Stomach (tissue), 19 donors: ENCODE measurements at places on chromosomes 12 and 14. TPM values are rescaled to one million over a fixed set of nuclear protein-coding genes. Genes with fewer than 3 reads are reported as not detected.
A peak's percentile ranks its signal among the peaks of the same experiment; 100 is the strongest.

The MSRB3 gene
- total RNA-seq: 29.1 TPM

The PKP2 gene
- total RNA-seq: 44.6 TPM

The HOXC6 gene
- total RNA-seq: 2.0 TPM

The CLEC14A gene
- total RNA-seq: 2.6 TPM

- no peaks in the 10 kb centered on the region for H3K27me3 ChIP-seq
- no peak overlapping the region for H3K27ac ChIP-seq
- H3K36me3 ChIP-seq: no peaks in the 10 kb centered on the region
- H3K4me1 ChIP-seq: peaks cover 10% of the 10 kb centered on the region
These were observed 64.1 kb downstream of the KIF26A start for GRCh38 chr14:104202259-104203070.

GRCh38 chr14:92203116-92203515, 81.3 kb downstream of the CPSF2 start:
- no peak overlapping the region for H3K4me3 ChIP-seq
- H3K36me3 ChIP-seq: no peaks in the 10 kb centered on the region
- no peak overlapping the region for H3K27ac ChIP-seq
- peaks cover 21% of the 10 kb centered on the region for H3K27me3 ChIP-seq
- DNase-seq: no peak
- H3K4me1 ChIP-seq: no peaks in the 10 kb centered on the region

DNA sequence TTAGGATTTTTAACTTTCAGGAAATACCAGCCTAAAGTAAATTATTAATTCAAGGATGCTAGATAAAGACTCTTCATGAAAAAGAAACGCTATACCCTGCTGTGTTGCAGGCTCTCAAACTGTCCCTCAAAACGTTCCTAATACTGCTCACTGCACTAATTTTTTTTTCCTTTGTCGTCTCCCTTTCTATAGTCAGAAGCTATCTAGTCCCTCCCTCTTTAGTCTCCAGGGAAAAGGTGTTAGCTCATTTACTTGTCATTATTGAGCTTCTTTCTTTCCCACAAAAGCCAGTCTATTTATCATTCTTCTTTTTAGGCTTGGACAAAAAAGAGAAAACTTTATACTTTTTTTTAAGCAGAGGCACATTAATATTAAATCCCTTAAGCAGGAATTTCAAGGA, 30.3 kb upstream of the INSM2 start:
- no peak for DNase-seq
- H3K4me3 ChIP-seq: no peak overlapping the region
- peaks cover 3% of the 10 kb centered on the region for H3K27me3 ChIP-seq
- H3K27ac ChIP-seq: no peak overlapping the region

- H3K27me3 ChIP-seq: no peaks in the 10 kb centered on the region
- no peak for DNase-seq
- no peak overlapping the region for H3K4me3 ChIP-seq
- peaks cover 10% of the 10 kb centered on the region for H3K4me1 ChIP-seq
- no peak overlapping the region for H3K27ac ChIP-seq
These were observed 396.9 kb downstream of the TMTC2 start for GRCh38 chr12:83083616-83084015.

- H3K4me3 ChIP-seq: no peak overlapping the region
- no peaks in the 10 kb centered on the region for H3K27me3 ChIP-seq
- peak; percentile 52 for DNase-seq
- H3K4me1 ChIP-seq: no peaks in the 10 kb centered on the region
These were observed 110.1 kb upstream of the LRIG3 start for GRCh38 chr12:59030415-59030814.

DNA sequence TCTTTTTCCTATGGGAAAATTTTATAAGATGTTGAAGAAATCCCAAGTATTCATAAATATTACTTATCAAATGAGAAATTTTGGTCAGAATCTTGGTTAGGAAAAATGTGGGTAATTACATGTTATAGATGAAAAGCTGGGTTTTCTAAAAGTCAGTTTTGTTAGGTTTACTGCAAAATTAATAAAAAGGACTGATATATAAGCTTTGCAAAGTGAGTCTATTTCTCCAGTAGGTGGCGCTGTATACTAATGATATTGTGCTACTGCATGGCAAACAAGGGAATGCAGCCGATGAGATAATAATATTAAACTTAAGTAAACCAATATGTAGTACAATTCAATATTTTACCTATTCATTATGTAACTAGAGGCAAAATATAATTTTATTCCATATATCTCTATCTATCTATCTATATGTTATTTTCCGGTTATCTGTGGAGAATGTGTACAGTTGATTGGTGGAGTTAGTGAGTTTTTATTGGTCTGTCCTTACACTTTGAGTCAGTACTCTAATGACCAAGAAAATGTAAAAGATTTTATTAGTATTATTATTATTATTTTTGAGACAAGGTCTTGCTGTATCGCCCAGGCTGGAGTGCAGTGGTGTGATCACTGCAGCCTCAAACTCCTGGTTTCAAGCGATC, 32.9 kb downstream of the MIPOL1 start:
- H3K36me3 ChIP-seq: no peaks in the 10 kb centered on the region
- H3K27ac ChIP-seq: no peak overlapping the region
- H3K4me1 ChIP-seq: peaks cover 5% of the 10 kb centered on the region
- no peaks in the 10 kb centered on the region for H3K27me3 ChIP-seq
- no peak overlapping the region for H3K4me3 ChIP-seq
- peak; percentile 83 for DNase-seq

DNA sequence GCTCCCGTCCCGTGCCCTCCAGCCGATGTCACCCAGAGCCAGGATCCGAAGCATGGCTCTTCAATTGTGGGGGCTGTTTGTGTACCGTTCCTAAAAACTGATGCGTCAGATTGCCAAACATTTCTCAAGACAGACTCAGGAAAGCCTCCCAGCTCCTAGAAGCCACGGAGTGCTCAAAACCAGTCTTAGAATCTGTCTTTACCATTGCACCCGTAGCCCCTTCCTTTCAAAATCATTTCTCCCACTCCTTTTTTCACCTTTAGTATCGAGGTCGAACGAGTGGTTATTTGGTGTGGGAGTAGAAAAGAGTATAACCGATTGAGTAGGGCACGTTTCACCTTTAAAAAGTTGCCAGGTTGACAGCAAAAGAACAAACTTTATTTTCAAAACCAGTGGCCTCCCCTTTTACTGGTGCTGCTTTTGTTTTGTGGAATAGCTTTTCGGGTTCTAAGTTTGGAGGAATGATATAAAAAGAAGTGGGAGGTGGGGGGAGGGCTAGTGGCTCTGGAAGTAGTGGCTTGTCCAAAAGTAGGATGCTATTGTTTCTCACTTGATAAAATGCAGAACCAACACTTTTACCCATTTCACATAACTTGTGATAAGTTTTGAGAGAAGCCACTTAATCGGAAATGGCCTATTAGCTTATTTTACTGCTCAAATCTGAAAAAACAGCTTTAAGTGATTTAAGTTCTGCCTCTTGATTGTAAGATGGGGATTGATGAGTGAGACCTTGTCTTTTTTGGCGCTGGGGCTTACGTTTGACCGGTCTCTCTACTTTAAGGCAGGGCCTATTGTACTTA, 803 bp downstream of the STK38L start:
- H3K27ac ChIP-seq: peak overlapping the region; percentile 81
- DNase-seq: peak; percentile 26
- H3K36me3 ChIP-seq: no peaks in the 10 kb centered on the region
- peak overlapping the region; percentile 74 for H3K4me3 ChIP-seq
- H3K4me1 ChIP-seq: peaks cover 11% of the 10 kb centered on the region
- H3K27me3 ChIP-seq: no peaks in the 10 kb centered on the region

DNA sequence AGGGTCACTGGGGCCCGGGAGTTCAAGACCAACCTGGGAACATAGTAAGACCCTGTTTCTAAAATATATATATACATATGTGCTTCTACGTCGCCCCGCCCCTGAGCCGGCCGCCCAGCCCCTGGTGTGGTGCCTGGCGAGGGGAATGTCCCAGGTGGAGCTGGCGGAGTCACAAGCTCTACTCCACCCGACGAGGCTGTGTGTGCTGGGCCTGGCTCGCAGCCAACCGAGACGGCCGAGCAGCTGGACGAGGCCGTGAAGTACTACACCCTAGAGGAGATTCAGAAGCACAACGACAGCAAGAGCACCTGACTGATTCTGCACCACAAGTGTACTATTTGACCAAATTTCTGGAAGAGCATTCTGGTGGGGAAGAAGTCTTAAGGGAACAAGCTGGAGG, 22.1 kb upstream of the ITPK1 start:
- peak overlapping the region; percentile 7 for H3K27ac ChIP-seq
- H3K4me3 ChIP-seq: no peak overlapping the region
- no peaks in the 10 kb centered on the region for H3K36me3 ChIP-seq
- DNase-seq: peak; percentile 94

DNA sequence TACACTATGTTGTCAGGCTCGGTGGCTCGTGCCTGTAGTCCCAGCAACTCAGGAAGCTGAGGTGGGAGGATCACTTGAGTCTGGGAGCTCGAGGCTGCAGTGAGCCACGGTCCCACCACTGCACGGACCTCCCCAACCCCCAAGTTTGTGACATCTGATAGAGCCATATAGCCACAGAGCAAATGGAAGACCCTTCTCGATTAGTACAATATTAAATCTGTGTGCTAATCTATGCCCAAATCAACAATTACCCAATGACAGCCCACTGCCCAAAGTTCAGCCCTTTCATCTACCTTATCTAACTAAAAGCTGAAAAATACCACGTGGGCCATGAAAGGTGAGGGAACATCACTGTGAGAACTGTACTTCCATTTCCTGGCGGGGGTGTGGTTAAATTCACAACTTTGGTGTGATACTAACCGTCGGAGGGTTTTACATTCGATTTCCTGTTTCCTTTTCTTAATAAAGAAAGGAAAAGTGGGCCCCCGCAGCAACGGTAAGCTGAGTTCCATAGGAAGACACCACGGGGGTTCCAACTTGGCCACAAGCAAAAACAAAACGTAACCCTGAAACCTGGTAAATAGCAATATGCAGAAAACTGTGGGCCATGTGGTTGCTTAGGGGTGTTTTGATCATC, 31.2 kb upstream of the FOS start:
- H3K4me3 ChIP-seq: no peak overlapping the region
- no peak for DNase-seq
- H3K27ac ChIP-seq: no peak overlapping the region
- H3K27me3 ChIP-seq: no peaks in the 10 kb centered on the region

DNA sequence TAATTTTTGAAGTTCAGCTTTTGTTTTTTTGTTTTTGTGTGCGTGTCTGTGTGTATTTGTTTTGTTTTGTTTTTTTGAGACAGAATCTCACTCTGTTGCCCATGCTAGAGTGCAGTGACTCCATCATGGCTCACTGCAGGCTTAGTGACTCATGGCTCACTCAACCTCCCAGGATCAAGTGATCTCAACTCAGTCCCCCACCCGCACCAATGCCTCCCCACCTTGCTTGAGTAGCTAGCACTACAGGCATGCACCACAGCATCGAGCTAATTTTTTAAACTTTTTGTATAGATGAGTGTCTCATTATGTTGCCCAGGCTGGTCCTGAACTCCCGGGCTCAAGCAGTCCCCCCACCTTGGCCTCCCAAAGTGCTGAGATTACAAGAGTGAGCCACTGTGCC, 981.4 kb downstream of the BCL11B start:
- no peaks in the 10 kb centered on the region for H3K27me3 ChIP-seq
- no peak overlapping the region for H3K4me3 ChIP-seq
- no peak for DNase-seq
- H3K36me3 ChIP-seq: no peaks in the 10 kb centered on the region
- no peak overlapping the region for H3K27ac ChIP-seq
- H3K4me1 ChIP-seq: no peaks in the 10 kb centered on the region

DNA sequence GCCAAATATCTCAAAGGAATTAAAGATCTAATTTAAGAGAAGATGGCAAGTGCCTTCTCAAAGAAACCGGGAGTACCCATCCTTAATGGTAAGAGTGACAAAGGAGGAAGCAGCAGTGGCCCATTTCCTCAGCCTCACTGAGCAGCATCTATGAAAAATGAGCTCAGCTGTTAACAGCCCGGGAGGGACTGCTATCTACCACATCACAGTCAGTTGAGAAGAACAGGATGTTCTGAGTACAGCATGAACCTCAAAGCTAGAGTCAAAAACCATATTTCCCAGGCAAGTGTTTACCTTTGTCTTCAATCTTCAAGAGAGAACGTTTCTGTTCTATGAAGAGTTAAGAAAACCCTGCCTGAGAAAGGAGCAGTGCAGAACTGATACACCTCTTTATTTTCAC, 115.0 kb downstream of the BTG1 start:
- peaks cover 75% of the 10 kb centered on the region for H3K4me1 ChIP-seq
- DNase-seq: peak; percentile 53
- peak overlapping the region; percentile 65 for H3K27ac ChIP-seq
- no peak overlapping the region for H3K4me3 ChIP-seq

DNA sequence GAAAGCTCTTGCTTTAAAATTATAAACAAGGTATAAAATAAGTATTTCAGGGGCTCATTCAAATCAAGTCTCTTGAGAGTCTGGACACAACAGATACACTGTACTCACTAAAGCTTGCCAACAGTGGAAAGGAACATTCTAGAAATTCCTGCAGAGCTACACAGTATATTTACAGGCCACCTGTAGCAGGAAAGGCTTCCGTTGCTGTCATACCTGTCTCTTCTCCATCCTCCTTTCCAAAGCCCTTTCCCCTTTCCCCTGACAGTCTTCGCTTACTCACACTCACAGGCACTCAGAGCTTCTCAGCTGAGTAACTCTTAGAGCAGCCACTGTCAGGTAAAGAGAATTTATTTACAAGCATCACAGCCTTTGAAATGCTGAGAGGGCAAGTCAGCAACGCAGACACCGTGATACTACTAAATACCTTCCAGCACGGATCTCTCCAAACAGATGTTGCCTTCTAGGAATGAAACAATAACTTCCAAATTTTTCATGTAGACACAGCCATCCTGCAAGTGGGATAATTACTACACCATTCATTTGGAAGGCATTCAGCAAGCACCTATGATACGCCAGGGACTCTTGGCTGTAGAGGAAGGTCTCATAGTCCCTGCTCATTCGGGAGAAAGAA, 167.9 kb downstream of the FOXN3 start:
- no peaks in the 10 kb centered on the region for H3K36me3 ChIP-seq
- H3K27ac ChIP-seq: no peak overlapping the region
- H3K4me1 ChIP-seq: peaks cover 13% of the 10 kb centered on the region
- H3K4me3 ChIP-seq: no peak overlapping the region

DNA sequence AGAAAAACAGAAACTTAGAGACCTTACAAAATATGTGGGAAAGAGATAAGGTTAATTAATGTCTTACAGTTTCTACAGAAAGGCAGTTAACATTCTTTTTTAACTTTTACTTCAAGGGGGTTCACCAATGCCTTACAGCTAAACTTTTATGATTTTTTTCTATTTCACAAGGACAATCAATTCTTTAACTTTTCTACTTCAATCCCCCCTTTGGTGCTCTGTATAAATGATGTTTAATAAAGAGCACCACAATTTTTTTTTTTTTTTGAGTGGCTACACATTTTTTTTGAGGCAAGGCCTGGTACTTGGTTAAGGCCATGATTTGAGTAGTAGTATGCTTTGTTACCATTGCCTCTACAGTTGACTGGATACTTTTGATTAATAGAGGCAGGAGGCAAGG, 279.6 kb downstream of the PRKD1 start:
- no peak overlapping the region for H3K4me3 ChIP-seq
- no peaks in the 10 kb centered on the region for H3K4me1 ChIP-seq

- no peak overlapping the region for H3K4me3 ChIP-seq
- no peaks in the 10 kb centered on the region for H3K4me1 ChIP-seq
- H3K27me3 ChIP-seq: no peaks in the 10 kb centered on the region
- no peak for DNase-seq
- no peak overlapping the region for H3K27ac ChIP-seq
These were observed 24.8 kb upstream of the MUCL1 start for GRCh38 chr12:54829511-54829910.

GRCh38 chr12:49939707-49940106, 10.8 kb upstream of the AQP2 start:
- H3K4me3 ChIP-seq: no peak overlapping the region
- H3K4me1 ChIP-seq: no peaks in the 10 kb centered on the region
- no peak for DNase-seq

GRCh38 chr14:68564826-68565759, 227.8 kb downstream of the ZFP36L1 start:
- no peak for DNase-seq
- no peak overlapping the region for H3K4me3 ChIP-seq
- no peak overlapping the region for H3K27ac ChIP-seq
